DMS153 (cell line): ENCODE measurements at places on chromosomes 6 and 20.

GRCh38 chr6:130872250-130873095 is 45.3 kb downstream of the SMLR1 start:
- DNase-seq, result no peak

GRCh38 chr6:93675856-93676417 is 256.6 kb upstream of the EPHA7 start:
- peak; percentile 75 for DNase-seq

- DNase-seq, result no peak
These were observed 9.1 kb upstream of the SPATS1 start for GRCh38 chr6:44333273-44333919.

DNA sequence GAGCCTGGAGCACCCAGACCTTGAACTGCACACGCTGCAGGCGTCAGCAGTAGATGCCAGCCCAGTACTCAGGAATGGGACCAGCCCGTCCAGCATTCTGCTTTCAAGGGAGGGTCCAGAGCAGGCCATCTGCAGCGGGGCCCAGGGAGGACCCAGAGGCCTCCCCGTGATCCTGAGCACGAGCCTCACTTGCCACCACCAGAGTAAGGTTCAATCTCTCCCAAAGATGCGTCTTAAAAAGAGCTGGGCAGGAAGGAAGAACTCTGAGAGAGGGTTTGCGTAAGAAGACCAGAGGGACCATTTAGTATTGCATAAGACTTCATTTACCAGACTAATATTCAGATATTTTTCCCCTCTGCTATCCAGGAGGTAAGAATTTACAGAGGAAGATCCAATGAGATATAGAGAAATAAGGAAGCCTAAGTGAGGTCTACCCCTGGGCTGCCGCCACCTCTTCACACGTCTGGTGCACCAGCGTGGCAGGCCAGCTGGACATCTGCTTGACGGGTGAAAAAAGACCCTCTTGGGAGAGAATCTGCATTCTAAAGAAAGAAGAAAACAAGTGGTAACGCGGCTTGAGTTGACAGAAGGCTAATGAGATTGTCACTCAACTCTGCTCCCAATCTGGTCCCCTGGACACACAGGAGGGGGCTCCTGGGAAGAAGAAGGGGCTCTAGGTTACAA is 107.3 kb downstream of the PRND start:
- DNase-seq, result no peak
